ENCODE measurements at places on chromosomes 13 and 19.

DNA sequence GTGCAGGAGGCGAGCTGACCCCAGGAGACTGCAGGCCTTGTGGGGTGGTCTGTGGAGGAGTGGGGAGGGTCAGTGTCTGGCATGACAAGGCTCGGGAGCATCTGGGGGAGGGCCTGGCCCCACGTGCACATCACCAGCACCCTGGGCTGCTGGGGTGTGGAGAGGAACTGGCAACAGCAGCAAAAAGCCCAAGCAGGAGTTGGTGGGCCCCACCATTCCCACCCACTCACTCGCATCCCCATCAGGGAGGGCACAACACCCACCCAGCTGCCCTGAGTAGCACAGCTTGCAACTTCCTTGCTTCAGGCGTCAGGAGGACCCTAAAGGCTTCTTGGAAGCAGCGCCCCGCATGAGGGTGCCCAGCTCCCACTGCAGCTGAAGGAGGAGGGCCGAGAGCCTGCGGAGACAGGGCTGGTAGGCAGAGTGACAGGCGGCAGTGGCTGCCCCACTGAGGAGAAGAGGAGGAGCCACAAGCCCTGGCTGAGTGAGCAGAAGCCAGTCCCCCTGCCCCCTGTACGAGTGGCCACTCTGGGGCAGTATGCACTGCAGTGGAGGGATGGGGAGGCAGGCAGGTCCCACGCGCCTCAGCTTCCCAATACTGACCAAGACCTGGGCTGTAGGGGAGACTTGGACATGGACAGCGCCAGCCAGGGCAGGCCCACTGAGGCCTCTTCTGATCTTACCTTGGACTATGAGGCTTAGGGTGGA is 26.5 kb downstream of the ELL start:
- no peak for DNase-seq

DNA sequence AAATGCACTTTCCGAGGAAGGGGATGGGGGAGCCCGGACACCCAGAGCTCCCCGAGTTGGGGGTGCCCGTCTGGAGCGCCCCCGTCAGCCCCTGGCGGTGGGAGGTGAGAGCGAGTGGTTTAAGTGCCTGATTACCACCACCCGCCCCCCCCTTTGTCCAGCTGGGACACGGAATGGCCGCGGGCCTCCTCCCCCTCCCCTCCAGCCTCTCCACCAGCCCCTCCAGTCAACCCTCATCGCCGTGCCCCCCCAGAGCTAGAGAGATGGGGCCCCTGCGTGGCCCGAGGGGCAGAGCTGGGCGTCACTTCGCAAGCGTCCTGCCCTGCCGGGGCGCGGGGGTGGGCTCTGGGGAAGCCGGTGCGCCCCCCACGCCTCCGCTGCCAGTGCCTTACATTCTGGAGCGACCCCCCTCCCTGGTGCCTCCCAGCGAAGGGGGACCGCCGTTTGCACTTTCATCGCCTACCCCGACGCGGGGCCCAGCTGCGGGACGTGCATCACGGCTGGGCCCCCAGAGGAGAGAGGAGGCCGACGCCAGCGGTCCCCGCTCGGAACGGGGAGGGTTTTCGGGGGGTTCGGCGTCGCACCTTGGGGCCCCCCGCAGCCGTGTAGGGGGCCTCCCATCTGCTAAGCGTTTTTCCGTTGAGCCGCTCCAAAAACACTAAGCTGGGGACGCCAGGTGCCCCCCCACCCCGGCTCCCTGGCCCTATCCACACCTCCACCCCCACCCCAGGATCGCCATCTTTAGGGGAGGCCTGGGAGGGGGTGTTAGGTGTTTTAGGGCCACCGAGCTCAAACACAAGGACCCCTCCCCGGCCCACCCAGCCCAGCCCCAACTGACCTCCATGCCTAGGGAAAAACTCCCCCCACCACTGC is 16.4 kb downstream of the SMIM24 start:
- no peak for DNase-seq

GRCh38 chr13:84294576-84294975 is 412.3 kb upstream of the SLITRK1 start:
- DNase-seq: no peak

- DNase-seq: peak; percentile 76
Observed at GRCh38 chr19:1079566-1080111, 12.7 kb downstream of the ARHGAP45 start.

GRCh38 chr13:113635048-113635420 is 23.0 kb downstream of the ATP4B start:
- DNase-seq: no peak

DNA sequence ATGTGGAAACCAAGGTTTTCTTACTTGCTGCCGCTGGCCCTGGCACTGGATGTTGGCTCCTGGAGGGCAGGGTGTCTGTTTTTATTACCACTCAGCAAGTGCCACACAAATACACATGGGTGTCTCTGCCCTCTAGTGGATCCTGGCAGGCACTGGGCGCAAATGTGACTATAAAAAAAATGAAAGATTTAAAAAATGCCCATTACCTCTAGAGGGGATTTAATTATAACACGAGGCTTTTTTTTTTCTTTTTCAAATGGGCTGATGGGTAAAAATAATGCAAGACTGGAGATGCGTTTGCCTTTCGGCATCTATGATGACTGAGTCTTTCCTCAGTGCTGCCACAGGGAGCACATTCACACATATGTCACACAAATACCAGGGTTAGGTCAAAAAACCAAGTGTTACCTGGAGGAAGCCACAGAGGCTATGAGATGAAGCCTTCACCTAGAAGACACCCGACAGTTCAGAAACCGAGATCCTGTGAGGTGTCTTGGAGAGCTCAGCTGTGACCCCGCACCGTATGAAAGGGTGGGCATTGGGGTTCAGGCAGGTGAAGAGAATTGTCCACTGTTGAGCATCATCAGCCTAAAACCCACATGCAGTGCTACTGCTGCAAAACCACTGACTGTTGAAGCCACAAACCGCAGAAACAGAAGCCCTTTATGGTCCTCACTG is 25.7 kb downstream of the CHAMP1 start:
- DNase-seq: peak; percentile 44

DNA sequence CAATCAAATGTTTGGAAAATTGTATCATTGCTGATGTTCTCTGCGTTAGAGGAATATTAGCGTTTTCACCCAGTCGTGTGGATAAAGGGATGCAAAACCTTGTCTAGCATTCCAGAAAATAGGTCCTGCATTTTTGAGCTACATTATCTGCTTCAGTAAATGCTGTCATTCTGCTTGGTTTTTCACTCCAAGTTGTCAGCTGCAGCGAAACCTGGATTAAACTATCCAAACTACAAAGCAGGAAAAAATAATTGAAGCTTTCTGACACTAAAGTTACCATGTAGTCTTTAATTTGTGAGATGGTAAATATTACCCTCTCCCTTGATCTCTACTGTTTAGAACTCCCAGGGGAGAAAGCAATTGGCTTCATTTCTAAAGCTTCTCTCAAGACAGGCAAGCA is 1795.5 kb upstream of the PRR20A start:
- DNase-seq: no peak

- DNase-seq: no peak
Observed at GRCh38 chr13:82772816-82773215, 1109.5 kb downstream of the SLITRK1 start.

GRCh38 chr19:7918615-7919421 is 1.3 kb upstream of the SNAPC2 start:
- no peak for DNase-seq

- DNase-seq: no peak
Observed at GRCh38 chr13:98984118-98984517, 6.3 kb upstream of the DOCK9 start.
